IPS DF 6.9 (cell line): ENCODE measurements at places on chromosomes 4 and X.

GRCh38 chr4:77777135-77777807 lies 41.9 kb downstream of the CNOT6L start:
- DNase-seq = no peak

GRCh38 chr4:150852216-150852615 lies 162.9 kb downstream of the LRBA start:
- no peak for DNase-seq

DNA sequence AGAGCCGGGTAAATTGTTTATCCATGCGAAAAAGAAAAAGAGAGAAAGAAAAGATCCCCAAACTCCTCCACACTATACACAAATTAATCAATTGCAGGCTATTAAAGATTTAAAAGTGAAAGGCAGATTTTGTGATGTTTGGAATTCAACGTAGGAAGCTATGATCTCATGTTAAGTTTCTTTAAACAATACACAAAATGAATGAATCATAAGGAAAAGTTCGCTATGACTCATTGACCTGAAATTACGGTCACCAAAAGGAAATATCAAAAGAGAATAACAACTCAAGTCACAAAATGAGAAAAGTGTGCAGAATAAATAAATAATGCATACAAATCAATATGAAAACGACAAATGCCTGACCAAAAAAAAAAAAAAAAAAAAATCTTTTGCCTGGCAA lies 28.6 kb downstream of the CLNK start:
- DNase-seq = no peak

- DNase-seq = no peak
Observed at GRCh38 chr4:103050736-103051436, 25.7 kb downstream of the SLC9B2 start.

DNA sequence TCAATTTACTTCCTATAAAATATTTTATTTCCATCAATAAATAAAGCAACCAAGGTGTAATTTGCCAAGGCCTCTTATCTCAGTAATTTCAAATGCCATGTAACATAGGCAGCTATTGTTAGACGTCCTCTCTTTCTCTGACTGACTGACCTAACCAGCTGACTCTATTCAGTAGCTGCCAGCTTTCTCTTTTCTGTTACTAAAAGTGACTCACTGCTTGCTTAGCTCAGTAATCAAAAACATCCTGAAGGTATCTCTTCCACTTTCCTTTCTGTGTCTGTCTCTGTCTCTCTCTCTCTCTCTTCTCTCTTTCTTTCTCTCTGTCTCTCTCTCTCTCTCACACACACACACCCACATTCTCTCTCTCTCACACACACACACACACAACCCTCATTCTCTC lies 134.2 kb downstream of the SPOCK3 start:
- no peak for DNase-seq

DNA sequence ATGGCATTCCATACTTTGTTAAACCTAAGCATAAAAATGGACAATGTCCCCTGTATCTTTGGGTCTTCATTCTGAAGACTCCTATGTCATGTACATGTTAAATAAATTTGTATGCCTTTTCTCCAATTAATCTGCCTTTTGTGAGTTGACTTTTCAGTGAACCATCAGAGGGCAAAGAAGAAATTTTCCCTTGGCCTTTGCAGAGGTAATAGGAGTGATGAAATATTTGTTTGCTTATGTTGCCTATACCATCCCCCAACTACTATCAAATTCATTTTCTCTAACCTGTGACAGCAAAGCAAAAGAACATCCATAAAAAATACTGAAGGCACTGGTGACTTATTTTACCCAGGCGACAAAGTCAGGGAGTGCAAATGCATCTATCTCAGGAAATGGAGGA lies 18.2 kb downstream of the NAAA start:
- DNase-seq = no peak

GRCh38 chr4:75259306-75259705 lies 254.9 kb downstream of the RCHY1 start:
- DNase-seq = no peak

DNA sequence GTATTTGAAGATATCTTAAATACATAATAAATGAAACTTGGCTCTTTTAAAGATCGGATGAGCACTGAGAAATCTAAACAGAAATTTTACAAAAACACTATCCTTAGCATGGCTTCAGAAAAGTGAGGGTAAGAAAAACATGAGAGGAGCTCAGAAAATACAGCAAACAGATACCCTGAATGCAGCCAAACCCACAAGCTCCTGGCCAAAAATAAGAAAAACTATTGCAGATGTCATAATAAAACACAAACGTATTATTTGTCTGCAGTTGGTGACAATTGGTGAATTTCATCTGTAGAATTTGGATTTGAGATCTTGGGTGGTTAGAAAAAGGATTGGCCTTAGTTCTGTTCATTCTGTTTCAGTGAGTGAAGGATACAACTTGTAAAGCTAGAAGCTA lies 603.9 kb downstream of the INPP4B start:
- DNase-seq = no peak

GRCh38 chrX:46860557-46860956 lies 23.7 kb downstream of the RP2 start:
- DNase-seq = no peak

DNA sequence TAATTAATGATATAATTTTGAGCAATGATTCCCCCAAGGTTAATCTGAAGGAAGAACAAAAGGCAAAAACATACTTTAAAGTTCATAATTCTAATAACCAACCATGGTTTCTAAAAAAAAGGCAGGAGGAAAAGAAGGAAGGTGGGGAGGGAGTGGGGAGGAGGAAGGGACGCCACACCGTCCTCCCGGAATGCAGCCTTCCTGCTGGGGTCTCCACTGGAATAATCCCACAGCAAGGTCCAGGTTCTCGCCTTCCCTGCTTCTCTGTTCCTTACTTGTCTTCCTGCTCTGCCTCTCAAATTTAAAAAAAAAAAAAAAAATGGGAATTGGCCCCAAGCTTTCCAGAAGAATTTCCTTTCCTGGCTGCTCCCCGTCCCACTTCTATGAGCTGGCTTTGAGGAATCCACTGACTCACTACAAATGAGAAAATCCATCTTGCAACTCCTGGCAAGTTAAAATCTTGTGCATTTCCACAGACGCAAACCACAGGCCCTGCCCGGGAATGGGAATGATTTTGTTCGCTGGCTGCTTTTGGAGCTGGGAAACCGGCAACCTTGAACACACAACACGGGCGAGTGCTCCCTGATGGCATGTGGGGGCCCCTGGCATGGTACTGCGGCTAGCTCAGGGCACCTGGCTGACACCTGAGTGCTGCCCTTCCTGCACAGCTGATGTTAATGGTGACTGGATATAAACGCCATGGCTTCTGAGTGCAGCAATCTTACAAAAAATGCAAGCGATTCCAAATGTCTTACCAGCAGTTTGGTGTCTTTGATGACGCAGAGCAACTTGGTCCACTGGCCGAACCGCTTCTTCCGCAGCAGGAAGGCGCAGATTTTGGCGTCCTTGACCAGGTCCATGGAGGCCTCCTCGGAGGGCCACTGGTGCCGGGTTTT lies 97.0 kb downstream of the AFAP1 start:
- DNase-seq = no peak

DNA sequence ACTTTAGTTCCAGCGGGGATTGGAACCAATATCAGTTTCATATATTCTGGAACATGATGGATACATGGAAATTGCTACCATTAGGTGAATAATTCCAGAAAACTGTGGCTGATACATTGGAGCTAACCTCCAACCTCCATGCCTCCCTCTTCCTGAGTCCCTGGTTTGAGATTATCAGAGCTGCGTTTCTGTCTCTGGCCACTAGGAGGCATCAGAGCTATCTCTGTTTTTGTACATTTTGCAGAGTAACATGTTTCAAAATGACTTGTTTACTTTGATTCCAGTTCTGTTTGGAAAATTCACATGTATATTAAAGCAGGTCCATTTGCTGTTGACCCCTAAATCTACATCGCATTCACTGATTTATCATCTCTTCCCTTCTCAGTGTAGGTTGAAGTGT lies 2.4 kb upstream of the RAB40AL start:
- no peak for DNase-seq

DNA sequence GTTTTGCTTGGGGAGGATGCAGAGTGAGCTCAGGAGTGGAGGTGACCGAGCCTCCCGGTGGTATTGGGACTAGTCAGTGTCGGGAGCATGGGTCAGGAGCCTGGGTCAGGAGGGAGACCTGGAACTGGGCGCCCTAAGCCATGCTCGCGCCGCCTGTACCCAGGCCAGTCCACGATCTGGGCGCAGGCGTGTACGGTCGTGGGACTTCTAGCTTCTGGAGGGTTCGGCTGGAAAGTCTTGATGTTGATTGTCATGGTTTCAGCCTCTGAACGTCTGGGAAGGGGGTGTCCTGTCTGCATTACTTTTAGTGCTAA lies 244 bp downstream of the EIF2S3 start:
- no peak for DNase-seq

DNA sequence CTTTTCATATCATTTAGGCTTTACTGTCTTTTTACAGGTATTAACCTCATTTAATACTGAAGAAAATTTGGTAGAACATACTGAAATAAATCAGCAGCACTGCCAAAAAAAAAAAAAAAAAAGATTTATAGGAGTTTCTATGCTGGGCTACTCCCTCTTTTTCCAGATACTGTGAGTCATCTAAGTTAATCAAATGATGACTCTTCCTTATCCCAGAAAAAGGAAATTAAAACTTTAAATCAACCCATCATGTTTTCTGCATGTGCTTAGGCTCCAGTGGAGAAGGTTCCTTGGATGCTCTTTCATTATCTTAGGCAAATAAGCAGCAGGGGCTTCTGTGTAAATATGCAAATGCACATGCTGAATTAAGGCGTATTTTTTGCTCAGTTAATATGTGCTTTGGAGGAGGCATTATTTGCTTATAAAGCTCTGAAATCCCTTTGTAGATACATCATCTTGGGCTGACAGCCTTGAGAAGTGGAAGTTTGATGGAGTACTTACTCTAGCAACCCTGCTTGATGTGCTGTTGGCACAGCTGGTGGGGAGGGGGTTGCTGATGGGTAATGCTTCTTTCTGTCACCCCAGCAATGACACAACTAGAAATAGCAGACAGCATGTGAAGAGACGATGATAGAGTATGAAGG lies 136.1 kb downstream of the C4orf33 start:
- DNase-seq = no peak

- DNase-seq = no peak
Observed at GRCh38 chr4:56786955-56787354, 34.5 kb downstream of the SPINK2 start.

DNA sequence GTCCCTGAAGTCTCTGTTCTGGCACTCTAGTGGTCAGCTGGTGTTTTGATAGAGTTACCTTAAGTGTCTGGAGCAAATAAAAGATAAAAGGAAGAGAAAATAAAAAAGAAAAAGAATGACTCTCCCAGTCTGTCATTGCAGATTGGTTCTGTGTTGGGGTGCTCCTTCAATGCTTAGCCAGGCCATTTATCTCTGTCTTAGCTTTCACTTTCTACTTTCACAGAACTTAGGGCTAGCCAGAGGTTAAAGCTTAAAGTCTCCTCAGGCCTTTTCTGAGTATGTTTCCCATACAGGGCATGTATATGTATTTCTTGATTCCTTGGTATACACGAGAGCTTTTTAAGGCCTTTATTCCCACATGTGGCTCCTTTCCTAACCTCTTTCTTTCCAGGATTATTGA lies 83.1 kb upstream of the TEX13D start:
- DNase-seq = no peak

DNA sequence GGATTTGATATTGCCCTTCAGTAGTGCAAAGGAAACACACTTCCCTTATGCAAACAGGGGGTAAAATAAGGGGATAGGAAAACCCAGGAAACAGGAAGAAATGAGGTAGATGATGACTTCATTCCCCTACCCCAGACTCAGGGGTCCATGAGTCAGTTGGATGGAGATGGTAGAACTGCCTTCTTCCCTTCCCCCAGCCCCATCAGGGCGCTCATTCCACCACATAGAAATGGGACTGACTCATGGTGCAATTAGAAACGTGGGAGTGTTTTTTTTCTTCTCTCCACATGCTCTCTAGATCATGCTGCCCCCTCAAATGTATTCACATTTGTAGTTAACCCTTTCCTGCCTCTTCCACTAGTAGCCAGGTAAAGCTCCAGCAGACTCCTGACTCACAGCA lies 23.1 kb upstream of the ARMCX2 start:
- no peak for DNase-seq

DNA sequence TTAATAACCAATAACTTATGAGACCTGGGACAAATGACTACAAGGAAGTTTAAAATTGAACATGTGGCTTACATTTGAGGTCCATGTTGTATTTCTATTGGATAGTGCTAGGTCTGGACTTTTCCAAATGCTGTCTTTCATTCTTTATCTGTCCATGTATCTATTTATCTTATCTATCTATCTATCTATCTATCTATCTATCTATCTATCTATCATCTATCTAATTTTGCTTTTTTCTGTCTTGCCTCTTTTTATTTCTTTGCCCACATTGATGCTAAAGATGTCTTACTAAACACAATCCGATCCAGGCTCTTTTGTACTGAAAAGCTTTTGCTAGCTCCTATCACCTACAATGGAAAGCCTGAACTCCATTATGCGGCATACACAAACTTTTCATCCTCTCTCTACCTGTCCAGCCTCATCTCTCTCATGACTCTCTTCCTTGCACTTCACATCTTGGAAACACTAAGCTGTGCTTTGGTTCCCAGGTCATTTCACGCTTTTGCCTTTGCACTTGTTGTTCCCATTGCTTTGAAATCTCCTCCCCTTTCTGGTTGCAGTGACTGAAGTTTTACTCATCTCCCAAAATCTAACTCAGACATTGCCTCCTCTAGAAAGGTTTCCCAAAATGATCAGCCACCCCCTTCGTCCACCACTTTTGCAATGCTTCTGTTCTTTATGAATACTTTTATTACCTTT lies 107.2 kb downstream of the SYNPO2 start:
- DNase-seq = no peak

DNA sequence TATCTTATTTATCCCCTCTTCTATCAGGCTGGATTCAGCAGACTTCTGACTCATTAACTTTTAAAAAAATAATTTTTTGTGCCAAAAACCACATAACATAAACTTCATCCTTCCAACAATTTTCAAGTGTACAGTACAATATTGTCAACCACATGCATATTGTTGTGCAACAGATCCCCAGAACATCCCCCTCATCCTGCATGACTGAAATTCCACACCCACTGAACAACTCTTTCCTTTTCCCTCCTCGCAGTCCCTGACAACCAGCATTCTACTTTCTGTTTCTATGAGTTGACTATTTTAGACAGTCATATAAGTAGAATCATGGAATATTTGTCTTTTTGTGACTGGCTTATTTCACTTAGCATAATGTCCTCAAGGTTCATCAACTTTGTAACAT lies 2.2 kb upstream of the MID2 start:
- DNase-seq = no peak

GRCh38 chr4:45442466-45442865 lies 681.4 kb downstream of the GABRG1 start:
- DNase-seq = no peak

GRCh38 chrX:38675856-38676255 lies 114.5 kb downstream of the TSPAN7 start:
- no peak for DNase-seq
